ENCODE measurements at places on chromosomes 3 and 15. TPM values are rescaled to one million over a fixed set of nuclear protein-coding genes. Genes with fewer than 3 reads are reported as not detected.
A peak's percentile ranks its signal among the peaks of the same experiment; 100 is the strongest.

Gene CERS3
- not detected for total RNA-seq

DNA sequence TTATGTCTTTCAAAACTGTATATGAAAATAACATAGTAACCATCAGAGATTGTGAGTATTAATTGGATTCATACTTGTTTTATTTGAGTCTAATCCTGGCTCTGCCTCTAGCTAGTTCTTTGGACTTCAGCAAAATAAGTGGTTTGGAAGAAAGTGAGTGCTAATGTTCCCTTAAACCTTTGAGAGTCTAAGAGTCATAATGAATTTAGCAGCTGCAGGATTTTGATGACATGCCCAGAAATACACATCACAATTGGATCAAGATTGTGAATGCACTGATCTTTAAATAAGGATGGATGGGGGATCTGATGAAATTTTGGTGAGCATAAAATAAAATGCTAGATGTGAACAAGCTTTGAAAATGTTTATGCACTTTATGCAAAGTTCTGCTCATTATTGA, 79.9 kb upstream of the FAM98B start:
- peaks cover 7% of the 10 kb centered on the region for H3K4me1 ChIP-seq
- H3K4me3 ChIP-seq, result no peak overlapping the region
- H3K27ac ChIP-seq, result no peak overlapping the region
- H3K36me3 ChIP-seq, result no peaks in the 10 kb centered on the region
- no peak for DNase-seq
- peaks cover 1% of the 10 kb centered on the region for H3K27me3 ChIP-seq

DNA sequence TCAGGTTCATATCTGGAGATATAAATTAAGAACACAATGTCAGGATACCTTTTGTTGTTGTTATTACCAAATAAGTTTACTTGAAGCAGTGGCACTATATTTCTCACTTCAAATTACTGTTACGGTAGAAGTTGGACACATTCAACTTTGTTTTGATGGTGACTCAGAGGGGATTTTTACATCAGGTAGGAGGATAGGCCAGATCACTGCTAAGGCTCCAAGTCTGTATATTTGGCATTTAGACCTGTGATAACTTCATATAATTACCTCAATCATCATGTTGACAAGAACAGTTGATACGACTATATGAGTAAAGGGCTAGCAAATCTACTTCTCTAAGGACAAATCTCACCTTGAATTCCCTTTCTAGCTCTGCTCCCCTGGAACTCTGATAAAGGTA, 15.6 kb downstream of the LZTFL1 start:
- no peaks in the 10 kb centered on the region for H3K4me1 ChIP-seq
- no peak for DNase-seq
- H3K36me3 ChIP-seq, result no peaks in the 10 kb centered on the region
- H3K27me3 ChIP-seq, result no peaks in the 10 kb centered on the region

DNA sequence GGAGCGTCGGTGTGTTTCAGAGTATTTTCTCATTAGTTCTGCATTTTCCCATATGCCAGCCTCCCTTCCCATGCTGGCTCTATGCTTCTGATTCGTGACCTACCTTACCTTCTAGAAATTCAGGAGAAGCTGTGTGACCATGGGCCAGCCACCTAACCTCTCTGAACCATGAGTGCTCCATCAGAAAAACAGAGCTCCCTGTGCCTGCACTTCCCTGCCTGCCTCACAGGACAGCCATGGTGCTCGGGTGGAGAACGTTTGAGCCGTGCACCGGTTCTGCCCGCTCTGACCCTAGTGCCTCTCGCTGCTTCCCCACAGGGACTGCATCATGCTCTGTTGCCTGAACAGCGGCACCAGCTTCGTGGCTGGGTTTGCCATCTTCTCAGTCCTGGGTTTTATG, 74.5 kb upstream of the SLC6A1 start:
- DNase-seq, result no peak
- H3K36me3 ChIP-seq, result no peaks in the 10 kb centered on the region
- H3K27ac ChIP-seq, result no peak overlapping the region
- no peaks in the 10 kb centered on the region for H3K4me1 ChIP-seq
- H3K27me3 ChIP-seq, result no peaks in the 10 kb centered on the region
- no peak overlapping the region for H3K4me3 ChIP-seq

DNA sequence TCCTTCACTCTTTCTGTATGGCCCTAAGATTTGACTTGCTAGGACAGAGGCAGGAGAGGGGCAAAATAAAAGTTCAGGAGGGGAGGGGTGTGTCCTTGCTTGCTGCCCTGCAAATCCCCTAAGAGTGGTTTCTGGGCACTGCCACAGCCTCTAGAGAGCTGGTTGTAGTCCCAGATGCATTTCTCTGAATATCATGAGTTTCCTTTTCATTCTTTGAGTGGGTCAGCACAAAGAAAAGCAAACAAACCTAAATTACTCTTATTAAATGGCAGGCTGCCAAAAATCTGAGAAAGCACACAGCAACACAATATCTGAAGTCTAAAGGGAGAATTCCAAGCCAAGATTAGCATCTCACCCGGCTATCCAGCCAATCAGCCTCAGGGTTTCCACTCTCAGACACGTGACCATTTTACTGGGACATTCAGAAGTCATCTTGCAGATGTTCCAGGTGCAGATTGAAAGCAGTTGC, 919.3 kb downstream of the TUSC7 start:
- no peak overlapping the region for H3K4me3 ChIP-seq
- no peak overlapping the region for H3K27ac ChIP-seq
- no peak for DNase-seq

DNA sequence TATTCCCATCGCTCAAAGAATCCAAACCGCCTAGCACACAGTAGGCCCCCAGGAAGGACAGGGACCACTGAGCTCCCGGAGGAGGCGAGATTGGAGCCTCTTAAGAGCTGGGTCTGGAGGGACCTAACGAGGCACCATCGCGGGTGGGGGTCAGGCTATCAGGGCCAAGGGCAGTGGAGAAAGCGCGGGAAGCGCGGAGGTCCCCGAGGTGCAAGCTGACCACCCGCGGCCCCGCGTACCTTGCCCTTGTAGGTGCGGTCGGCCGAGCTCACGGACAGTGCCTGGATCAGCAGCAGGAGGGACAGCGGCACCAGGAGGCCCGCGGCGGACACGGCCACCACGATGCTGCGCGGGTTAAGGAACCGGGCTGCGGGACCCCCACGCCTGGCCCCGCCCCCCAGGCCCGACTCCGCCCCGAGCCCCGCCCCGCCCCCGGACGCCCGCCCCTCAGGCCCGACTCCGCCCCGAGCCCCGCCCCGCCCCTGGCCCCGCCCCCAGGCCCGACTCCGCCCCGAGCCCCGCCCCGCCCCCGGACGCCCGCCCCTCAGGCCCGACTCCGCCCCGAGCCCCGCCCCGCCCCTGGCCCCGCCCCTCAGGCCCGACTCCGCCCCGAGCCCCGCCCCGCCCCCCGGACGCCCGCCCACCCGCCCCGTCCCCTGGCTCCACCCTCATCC, 3.9 kb downstream of the ZDHHC19 start:
- H3K27me3 ChIP-seq, result peaks cover 16% of the 10 kb centered on the region
- DNase-seq, result peak; percentile 42
- H3K27ac ChIP-seq, result no peak overlapping the region
- H3K4me3 ChIP-seq, result no peak overlapping the region
- peaks cover 4% of the 10 kb centered on the region for H3K36me3 ChIP-seq
- no peaks in the 10 kb centered on the region for H3K4me1 ChIP-seq

DNA sequence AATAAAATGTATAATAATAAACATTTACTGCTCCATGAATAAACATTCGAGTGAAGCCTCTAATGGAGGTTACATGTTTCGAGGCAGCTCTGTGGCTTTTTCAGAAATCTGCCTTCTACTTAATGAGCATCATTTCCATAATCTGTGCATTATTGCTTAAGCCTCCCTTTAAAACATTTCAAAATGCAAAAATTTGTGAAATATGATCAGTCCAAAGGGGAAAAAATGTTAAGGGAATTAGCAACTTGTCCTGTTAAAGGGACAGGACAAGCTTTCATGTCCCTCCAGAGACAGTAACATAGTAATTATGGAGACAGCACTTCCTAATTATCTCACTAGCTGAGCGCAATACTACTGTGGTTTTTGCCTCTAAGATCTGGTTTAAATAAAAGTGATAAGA, 886.6 kb upstream of the CFAP20DC start:
- DNase-seq, result no peak
- no peak overlapping the region for H3K4me3 ChIP-seq
- H3K36me3 ChIP-seq, result no peaks in the 10 kb centered on the region
- peaks cover 19% of the 10 kb centered on the region for H3K4me1 ChIP-seq
- H3K27me3 ChIP-seq, result peaks cover 2% of the 10 kb centered on the region

Gene LMAN1L
- not detected for total RNA-seq

Gene C15orf40
- total RNA-seq, result 29.6 TPM

DNA sequence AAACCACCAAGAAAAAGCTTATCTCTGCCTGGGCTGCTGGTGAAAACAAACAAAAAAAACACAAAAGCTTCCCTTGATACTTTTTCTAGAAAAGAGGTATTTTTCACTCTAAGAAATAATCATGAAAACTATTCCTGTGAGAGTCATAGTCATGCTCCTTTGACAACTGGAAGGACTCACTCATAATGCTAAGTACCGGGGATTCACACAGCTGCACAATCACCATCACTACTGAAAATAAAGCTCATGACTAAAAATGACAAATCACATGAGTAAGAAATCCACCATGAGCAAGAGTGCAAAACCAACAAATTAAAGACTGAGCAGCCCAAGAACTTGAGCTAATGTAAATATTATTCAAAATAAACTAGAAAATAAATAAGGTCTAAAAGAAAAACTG, 10.6 kb upstream of the POU1F1 start:
- no peak overlapping the region for H3K27ac ChIP-seq
- H3K4me1 ChIP-seq, result no peaks in the 10 kb centered on the region

All from glutamatergic neuron (in vitro differentiated cells).